GM23248 (cell line): ENCODE measurements at places on chromosomes 16 and 17. TPM values are rescaled to one million over a fixed set of nuclear protein-coding genes. Genes with fewer than 3 reads are reported as not detected.

- DNase-seq: no peak
These were observed 75.3 kb upstream of the RPH3AL start for GRCh38 chr17:427891-428290.

DNA sequence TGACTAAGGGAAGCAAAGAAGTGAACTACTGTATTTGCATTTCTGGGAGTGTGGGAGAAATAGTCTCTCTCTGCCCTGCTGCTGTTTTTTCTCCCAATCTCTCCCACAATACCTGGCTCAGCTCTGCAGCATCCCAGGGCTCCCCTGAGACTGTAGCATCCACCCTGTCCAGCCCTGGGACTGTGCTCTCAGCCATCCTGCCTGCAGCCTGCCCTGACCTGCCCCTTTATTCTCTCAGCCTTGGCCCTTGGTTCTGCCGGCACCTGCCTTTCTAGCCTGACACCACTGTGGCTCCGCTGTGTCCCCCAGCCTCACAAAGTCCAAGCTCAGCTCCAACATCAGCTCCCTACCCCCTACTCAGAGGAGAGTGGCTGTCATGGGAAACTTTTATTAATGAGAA lies 1.9 kb downstream of the PDILT start:
- no peak for DNase-seq

DNA sequence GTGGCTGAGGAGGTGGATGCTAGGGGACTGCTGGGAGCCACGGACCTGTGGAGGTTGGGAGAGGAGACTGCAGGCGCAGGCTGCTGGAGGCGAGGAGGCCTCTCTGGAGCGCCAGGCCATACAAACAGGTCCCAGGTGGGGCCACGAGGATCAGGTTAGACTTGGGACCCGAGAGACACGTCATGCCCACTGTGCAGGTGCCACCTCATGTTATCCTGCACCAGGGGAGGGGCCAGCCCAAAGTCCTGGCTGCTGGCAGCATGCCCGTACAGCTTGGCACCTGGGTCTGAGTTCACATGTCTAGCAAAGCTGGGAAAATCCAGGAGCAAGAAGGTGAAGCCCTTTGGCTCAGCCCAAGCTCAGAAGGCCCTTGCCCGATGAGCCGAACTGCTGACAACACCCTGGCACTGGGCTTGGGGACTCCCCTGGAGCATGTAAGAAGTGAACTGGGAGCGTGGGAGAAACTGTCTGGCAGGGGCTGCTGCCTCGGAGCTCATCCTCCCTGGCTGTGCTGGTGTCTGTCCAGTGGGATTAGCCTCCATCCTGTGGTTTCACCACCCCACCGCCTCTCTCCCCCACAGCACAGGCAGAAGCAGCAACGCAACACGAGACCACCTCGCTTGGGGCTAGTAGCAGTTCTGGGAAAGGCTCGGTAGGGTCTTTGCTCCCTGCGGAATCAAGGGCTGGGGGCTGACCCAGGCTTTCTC lies 5.3 kb downstream of the ARHGDIA start:
- peak; percentile 58 for DNase-seq

DNA sequence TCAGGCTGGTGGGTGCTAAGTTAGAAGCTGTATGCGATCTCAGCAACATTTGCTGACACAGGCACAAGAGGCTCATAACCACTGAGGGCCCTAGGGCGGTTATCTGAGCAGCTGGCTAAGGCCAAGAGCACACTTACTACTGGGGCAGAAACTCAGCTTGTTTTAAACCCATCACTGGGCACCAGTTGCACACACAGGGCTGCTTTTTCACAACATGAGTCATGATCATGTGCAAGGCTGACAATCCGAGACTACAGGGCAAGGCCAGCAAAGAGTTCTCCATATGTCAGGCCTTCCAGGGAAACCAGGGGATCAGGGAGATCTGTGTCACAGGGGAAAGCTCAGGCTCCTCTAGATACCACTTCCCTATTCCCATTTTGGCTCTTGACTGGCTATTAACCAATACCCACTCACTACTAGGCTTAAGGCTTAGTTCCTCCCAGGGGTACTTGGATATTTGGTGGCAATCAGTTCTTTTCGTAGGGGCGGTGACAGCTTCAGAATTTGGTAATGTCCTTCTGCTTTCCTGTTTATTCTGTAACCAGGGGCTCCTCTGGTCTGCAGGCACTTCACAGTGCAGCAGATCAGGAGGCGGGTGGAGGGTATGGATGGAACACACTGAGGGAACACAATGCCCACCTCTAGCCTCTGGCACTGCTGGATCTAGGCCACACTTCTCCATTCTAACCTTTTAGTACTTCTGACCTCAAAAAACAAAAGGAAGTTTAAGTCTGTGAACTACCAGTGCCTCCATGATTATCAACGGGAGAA lies 44.9 kb upstream of the ERN1 start:
- peak; percentile 55 for DNase-seq

Gene FOXN1
- total RNA-seq: not detected in 2 replicates

DNA sequence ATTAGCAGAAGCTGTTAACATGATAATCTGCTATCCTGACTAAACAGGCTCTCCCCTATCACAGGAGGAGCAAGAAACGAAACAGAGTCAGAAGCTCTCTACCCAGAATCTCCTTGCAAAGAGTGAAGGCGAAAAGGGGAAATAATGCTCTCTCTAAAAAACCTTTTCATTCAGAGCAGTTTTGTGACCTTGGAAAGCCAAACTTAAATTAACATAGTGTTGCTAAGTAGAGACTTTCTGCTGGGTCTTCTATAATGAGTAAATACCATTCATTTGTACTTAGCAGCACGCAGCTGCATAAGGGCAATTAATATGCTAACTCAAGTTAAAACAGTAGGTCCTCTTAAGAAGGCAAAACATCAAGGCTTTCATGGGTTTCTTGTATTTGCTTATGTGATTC lies 101.7 kb upstream of the GPR139 start:
- DNase-seq: no peak
